Activated T-cell treated with anti-CD3 and anti-CD28 coated beads, Interleukin-2, amount 50 U/mL, for 1 hour (primary cell): ENCODE measurements at places on chromosomes 7 and 10.

DNA sequence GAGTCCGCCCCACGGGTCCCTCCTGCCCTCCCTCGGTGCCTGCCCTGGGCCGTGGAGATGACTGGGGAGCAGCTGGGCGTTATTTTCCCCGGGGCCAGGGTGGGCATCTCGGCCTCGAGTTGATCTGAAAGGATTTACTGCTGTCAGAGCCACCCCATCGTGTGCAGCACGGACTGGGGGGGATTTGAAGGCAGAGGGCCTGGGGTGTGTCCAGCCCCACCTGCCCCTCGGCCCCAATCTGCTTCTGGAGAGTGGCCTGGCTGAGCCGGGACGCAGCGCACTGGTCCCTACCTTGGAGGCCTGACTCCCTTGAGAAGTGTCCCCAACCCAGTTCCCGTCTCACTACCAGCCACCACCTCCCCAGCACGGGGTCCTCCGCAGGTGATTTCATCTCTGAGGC is 24.2 kb upstream of the PFKFB3 start:
- no peak for DNase-seq

DNA sequence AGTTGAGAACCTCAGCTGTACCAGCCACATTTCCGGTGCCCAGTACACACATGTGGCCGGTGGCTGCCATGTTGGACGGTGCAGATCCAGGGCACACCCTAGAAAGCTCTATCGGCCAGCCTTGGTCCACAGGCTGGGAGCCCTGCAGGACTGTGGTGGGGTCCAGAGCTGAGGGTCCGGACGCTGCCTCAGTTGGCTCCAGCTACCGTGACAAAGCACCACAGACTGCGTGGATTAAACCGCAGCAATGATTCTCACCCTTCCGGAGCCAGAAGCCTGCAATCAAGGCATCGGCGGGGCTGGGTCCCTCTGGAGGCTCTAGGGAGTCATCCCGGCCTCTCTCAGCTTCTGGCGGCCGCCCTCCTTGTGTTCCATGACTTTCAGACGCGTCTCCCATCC is 50.1 kb downstream of the PDGFA start:
- DNase-seq, result no peak

- DNase-seq, result no peak
Measured at GRCh38 chr7:99120501-99120900, 23.4 kb downstream of the SMURF1 start.

- DNase-seq, result no peak
Measured at GRCh38 chr7:134886353-134887057, 99.8 kb upstream of the AGBL3 start.

DNA sequence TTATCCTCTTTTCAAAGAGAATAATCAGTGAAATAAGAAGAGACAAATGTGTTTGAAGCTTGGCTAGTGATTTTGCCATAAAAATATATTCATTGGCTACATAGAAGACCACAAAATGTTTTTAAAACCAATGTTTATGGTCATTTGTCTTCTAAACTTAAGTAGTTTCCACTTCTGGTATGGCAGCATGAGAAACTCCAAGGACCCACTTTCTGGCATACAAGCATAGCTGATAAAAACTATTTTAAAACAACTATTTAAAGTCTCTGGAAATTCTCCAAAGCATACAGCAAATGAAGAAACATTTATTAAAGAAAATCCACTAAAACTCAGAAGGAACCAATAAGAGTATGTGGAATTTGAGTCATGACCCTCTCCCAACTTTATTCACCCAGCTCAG is 89.2 kb upstream of the TOMM7 start:
- no peak for DNase-seq

DNA sequence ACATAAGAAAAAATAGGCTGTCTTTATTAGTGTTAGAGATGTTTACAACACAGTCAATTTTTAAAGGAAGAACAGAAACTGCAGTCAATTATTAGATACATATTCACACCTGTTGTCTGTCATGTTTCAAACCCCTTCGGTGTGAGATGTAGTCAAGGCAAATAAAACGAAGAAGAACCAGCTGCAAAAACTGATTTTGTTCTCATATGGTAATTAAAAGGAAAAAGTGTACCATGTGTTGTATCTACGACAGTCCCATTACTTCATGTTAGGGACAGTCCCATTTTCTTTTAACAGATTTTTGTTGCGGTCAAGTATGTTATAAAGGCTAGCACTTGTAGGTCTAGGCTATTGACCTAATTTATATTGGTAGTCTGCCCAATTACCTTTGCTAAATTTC is 149.4 kb downstream of the LRRN3 start:
- DNase-seq, result no peak

DNA sequence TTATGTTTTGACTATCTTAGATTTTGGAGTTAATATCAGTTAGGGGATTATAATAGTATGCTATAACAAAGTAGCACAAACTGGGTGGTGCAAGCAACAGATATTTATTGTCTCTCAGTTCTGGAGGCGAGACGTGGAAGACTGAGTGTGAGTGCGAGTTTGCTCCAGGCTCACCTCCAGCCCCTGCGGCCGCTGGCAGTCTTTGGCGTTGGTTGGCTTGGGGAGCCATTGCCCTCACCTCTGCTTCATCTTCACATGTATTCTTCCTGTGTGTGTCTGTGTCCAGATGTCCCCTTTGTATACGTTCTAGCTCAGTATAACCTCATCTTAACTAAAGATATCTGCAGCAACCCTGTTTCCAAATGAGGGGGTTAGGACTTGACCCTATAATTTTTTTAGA is 343.9 kb upstream of the COBL start:
- DNase-seq, result no peak

GRCh38 chr10:34575882-34576281 is 239.2 kb downstream of the PARD3 start:
- no peak for DNase-seq

- no peak for DNase-seq
Measured at GRCh38 chr10:98555021-98555619, 108.4 kb upstream of the HPS1 start.

GRCh38 chr7:155764438-155764793 is 47.8 kb downstream of the SHH start:
- peak; percentile 27 for DNase-seq

GRCh38 chr10:3757638-3758490 is 27.1 kb downstream of the KLF6 start:
- peak; percentile 62 for DNase-seq

DNA sequence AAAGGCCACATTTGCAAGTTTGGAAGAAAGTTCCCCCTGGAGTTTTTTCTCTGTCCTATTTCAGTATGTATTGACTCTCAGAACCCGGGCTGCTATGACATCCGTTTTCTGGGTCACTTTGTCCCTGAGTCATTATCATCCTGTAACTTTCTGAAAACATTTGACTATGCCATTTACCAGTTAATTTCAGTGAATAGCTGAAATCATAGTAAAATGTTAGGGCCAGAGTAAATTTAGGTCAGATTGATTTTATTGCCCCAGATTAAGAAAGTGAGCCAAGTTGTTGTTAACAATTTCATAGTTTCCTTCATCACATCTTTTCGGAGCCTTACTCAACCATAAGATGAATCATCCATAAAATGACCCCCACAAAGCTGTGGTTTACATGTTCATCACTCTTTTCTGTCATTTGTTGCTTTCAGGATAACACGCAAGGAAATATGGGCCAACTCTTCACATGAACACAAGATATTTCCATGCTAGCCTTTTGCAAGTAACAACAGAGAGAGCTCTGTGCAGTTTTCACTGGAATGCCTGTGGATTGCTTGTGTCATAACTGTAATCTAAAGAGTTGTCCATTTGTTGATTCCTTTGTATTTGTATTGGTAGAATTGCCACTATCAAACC is 3.9 kb upstream of the MACC1 start:
- DNase-seq, result no peak

GRCh38 chr7:106987777-106988176 is 56.7 kb upstream of the PRKAR2B start:
- no peak for DNase-seq

- peak; percentile 48 for DNase-seq
Measured at GRCh38 chr7:43439631-43440401, 143.1 kb upstream of the STK17A start.

DNA sequence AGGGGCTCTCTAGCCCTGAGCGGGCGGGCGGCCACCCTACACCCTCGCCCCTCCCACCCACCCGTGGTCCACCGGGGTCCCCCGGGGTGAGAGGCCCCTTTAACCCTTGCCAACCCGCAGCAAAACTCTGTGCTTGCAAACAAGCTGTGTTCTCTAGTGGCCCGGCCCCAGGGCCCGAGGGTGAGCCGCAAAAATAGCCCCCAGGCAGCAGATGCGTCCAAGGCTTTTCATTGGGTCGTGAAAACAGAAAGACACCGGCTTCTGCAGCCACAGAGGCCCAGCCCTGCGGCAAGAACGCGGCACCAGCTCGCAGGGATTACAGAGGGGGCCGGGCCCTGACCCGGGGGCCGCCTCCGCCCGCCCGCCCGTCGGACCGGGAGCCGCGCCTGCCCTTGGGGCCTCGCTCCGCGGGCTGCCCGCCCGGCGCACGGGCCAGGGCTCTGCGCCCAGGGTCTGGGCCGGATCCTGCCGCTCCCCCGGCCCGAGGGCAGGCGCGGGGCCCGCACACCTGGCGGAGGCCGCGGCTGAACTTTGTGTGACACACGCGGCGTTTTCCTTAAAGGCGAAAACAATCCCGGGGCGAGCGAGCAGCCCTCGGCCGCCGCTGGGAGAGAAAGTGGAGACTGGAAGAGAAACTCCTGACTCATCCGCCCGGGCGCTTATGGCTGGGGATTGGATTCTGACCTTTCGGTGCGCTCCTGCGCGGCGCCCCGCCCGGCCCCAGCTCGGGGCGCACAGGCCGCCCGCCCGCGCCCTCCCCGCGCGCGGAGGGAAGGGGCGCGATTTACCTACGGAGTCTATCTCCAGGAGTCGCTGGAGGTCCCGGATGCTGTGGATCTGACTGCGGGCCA is 2.8 kb downstream of the PDGFA start:
- DNase-seq, result peak; percentile 26

- DNase-seq, result peak; percentile 22
Measured at GRCh38 chr10:49187950-49188761, at the start of gene TMEM273. TMEM273 (minus strand) TSS chr10:49188391; CDS start chr10:49188336, 55 bp downstream.

DNA sequence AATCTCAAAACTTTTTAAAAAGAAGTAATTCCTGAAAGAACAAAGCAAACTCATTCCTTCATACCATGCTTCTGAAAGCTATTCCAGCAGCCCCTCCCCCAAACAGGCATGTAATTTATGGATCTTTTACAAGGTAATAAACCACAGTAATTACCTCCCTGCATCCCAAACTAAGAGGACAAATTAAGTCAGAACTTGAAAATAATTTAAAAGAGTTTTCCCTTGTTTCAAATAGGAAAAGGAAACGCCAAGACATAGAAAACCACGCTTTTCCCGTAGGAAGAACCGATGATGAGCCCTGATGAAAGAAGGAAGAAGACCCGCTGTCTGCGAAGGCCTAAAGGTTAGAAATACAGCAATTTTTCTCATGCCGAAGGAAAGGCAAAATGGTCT is 8.9 kb downstream of the HOXA4 start:
- DNase-seq, result no peak

DNA sequence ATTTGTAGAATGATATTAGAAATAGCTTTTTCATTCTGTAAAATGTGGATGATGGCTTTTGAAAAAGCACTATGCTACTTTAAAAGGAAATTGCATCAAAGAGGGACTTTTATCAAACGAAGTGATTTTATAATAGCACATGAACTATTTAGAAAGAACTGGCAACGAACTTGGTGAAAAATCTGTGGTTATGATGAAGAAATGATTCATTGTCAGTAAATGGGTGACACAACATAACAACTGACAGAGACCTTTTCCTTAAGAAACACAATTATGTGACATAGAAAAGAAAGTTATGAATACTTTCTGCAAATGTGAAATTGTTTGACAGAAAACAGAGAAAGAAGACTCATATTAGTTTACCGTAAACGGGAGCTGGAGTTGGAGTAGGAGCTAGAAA is 60.7 kb upstream of the LAMB4 start:
- no peak for DNase-seq

DNA sequence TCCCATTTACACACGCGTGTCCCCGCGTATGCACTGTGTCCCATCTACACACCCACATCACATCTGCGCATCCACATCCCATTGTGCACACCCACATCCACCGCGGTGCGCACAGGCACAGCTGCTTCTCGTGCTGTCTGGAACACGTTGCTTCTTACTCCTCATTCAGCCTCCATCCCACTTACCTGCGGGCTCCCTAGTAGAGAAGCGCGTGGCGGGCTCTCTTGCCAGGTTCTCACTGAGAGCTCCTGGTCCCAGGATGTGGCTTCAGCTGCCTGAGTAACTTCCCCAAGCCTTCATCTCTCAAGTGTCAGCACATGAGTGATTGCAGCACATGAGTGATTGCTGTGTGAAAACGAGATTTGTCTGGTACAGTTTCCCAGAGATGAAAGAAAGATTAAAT is 117.8 kb downstream of the TRRAP start:
- no peak for DNase-seq

GRCh38 chr7:93150200-93150835 is 2.1 kb upstream of the SAMD9L start:
- no peak for DNase-seq

GRCh38 chr7:108132551-108133265 is 2.5 kb upstream of the LAMB4 start:
- no peak for DNase-seq

DNA sequence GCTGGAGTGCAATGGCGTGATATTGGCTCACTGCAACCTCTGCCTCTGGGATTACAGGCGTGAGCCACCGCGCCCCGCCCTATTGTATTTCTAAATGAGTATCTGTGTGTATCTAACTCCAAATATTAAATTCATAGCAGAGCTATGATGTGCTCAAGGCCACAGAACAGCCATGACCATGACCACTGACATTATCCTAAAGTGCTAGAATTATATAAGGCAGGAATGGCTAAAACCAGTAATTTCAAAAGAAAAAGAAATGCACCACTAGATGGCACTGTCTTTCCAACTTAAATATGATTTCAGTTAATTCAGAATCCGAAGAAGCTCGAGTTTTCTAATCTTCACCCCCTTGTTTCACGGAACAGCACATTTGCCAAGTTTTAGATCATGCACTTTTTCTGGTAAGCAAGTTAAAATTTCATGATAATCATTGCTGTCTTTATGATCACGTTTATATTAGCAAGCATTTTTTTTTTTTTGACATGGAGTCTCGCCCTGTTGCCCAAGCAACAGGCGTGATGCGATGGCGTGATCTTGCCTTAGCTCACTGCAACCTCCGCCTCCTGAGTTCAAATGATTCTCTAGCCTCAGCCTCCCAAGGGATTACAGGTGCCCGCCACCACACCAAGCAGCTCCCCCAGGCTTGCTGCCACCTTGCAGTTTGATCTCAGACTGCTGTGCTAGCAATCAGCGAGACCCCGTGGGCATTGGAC is 65.3 kb downstream of the OR13A1 start:
- no peak for DNase-seq
